Substantia nigra (tissue), 51 donors: ENCODE measurements at places on chromosomes 4 and X.

GRCh38 chrX:150062292-150063137 lies 124.2 kb upstream of the EOLA2 start:
- DNase-seq, result no peak

GRCh38 chr4:106270736-106271135 lies 45.3 kb downstream of the TBCK start:
- DNase-seq, result no peak

- DNase-seq, result no peak
Observed at GRCh38 chr4:3335982-3336381, 43.2 kb downstream of the RGS12 start.

DNA sequence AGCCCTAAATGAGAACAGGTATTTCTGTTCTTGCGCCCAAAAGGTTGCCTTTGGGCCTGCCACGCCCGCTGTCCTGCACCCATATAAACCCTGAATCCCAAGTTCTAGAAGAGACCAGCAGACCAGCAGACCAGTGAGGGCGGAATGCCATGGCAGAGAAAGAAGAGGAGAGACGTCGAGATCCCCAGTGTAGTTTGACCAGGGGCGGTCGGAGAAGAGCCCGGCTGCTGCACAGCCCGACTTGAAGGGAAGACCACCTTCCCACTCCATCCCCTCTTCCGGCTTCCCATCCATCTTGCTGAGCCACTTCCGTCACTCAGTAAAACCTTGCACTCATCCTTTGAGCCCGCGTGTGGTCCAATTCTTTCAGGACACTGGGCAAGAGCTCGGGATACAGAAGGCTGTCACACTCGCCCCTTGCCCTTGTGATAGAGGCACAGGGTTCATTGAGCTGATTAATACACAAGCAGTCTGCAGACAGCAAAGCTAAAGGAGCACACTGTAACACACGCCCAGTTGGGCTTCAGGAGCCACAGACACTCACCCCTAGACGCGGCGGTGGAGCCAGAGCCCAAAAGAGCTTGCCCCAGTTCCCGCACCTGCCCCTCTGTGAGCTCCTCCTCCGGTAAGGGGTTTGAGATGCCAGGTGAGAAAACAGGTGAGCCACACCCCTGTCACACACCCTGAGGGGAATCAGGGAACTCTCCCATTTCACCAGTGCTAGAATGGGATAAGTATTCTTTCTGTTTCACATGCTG lies 230.8 kb downstream of the PCDH10 start:
- DNase-seq, result no peak

- DNase-seq, result no peak
Observed at GRCh38 chr4:62816566-62816965, 1592.7 kb downstream of the TECRL start.

DNA sequence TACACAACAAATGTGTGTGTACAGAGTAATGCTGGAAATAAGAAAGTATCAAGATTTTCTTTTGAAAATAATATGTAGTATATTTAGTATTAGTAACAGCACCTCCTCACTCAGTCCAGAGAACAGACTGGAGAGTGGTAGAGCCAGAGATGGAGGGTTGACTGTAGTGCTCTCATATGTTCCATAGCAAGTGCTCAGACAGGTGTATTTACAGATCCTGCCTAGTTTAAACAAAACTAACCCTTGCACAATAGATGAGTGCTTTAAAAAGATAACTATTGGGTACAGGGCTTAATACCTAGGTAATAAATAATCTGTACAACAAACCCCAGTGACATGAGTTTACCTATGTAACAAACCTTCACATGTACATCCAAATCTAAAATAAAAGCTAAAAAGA lies 381.0 kb upstream of the EMCN start:
- no peak for DNase-seq

- no peak for DNase-seq
Observed at GRCh38 chrX:111322231-111322855, 52.1 kb upstream of the CAPN6 start.

DNA sequence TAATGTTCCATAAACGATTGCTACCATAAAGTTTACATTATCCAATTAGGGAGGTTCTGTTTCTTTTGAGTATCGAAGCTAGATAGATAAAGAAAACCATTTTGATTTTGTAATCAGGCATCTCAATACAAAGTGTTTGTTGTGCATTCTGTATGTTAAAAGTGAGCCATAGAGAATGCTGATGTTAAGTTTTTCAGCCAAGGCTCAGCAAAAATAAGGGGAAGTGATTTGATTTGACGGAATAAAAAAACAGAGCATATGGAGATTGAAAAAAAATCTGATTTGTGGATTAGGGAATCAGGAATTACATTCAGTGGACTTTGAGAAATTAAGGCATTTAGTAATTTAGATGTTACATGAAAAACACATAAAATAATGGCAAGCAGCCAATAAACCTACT lies 314.8 kb downstream of the PPP3CA start:
- DNase-seq, result no peak

DNA sequence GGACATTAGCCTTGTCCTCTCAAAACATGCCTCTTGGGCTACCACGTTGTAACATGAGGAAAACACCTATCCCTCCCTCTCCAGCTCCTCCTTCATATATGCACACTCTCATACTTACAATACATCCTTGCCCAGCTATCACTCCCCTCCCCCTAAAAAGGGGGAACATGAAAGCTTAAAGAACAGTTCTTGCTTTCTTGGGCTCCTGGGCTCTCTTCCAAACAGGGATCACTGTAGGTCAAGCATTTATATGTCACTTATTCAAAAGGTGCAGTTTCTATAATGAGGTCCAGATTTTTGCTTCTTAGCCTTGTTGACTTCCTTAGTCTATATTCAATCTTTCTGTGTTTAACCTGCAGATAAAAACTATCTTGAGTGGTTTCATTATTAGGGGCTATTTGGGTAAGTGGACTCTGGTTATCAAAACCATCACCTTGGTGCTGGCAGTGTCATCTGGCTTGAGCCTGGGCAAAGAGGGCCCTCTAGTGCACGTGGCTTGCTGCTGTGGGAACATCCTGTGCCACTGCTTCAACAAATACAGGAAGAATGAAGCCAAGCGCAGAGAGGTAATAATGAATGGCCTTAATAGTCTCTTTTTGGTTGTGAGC lies 119.4 kb downstream of the AKAP4 start:
- no peak for DNase-seq

DNA sequence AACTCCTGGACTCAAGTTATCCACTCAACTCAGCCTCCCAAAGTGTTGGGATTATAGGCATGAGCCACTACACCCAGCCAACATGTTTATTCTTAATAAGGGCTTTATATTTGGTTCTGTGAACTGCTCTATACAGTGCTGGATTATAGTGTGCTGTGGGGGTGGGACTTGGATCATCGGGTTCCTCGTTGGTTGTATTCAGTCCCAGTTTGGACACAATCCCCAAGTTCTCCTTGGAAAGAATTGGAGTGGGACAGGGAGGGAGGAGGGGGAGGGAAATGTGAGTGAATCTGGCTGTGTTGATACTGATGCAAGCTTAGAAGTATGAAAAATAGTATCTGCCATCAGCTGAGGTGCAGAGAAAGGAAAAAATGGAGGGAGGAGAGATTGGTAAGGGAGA lies 121.3 kb downstream of the KIT start:
- DNase-seq, result no peak

DNA sequence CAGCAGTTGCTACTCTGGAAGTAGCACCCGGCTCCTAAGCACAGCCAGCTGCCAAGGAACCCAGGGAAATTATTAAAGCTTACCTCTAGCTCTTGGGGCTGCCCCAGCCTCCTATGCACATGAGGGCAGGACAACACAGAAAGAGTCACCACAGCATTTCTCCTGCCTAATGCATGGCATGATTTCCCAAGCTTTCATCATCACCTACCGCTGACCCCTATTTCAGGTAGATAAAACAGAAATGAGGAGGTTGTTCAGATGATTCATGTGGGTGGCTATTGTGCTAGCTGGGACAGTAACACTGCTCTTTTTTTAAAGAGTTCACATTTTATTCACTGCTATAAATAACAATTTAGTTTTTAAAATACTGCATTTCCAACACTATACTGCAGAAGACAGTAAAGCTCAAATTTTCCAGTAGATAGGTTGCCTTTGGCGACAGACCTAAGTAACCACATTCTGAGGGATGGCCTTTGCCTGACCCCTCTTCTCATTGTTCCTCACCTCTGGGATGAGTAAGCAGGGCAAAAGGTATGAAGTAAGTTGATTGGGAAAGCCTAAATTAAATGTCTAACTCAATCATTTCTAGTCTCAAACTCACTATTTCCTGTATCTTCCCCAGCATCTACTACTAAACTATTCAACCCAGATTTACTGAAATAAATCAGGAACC lies 16.7 kb downstream of the CASK start:
- DNase-seq, result no peak

DNA sequence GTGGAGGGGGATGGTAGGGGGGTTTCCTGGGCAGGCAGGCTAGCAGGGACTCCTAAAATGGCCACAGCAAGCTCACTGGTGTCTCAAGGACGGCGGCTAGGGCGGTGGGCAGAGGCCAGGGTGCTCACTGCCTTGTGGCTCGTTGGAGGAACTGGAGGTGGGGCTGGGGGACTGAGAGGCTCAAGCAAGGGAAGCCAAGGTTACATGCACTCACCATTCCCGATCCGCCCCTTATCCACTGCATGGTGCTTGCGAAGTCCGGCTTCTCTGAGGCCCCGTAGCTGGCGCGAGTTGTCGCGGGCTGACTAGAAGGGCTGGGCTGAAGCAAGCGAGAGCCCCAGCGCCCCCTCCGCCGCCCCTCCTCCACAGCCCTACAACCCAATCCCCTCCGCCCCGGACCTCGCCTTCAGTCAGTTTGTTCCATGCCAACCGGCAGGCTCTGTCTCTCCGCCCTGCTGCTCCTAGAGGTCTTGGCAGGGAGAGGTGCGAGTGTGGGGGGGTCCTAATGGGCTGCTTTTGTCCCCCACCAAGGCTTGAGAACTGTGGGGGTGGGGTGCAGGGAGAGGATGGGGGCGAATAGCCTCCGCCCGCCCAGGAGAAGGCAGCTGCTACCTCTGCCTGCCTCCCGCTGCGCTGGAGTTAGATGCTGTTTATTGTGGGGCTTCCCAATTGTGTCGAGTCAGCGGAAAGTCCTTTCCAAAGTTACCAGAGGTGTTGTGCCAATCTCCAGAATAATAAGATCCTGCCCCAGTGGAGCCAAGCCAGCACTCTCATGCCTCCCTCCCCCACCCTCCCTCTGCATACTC lies at the start of gene ARHGEF9:
TSS of gene ARHGEF9 (minus strand) at position 313 of the 806 bp plus-strand sequence. CDS start at position 244, 69 bp downstream.
- peak; percentile 4 for DNase-seq

GRCh38 chrX:3771766-3772165 lies 58.3 kb upstream of the PRKX start:
- DNase-seq, result no peak

DNA sequence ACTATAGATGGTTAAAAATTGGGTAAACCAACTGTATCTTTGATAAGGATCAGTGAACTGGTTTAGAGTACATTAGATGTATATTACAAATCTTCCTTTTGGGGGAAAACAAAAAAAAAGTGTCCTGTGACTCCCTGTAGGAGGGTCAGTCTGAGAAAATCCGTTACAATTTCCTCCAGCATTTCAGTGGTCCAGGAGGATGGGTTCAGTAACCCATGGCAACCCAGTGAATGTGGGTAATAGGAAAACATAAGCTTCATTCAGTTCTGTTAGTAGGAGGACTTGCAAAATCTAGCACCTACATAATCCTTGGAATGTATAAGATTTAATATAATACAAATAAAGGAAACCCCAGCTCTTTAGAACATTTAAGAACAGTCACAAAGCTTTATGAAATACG lies 16.2 kb downstream of the STOX2 start:
- no peak for DNase-seq

DNA sequence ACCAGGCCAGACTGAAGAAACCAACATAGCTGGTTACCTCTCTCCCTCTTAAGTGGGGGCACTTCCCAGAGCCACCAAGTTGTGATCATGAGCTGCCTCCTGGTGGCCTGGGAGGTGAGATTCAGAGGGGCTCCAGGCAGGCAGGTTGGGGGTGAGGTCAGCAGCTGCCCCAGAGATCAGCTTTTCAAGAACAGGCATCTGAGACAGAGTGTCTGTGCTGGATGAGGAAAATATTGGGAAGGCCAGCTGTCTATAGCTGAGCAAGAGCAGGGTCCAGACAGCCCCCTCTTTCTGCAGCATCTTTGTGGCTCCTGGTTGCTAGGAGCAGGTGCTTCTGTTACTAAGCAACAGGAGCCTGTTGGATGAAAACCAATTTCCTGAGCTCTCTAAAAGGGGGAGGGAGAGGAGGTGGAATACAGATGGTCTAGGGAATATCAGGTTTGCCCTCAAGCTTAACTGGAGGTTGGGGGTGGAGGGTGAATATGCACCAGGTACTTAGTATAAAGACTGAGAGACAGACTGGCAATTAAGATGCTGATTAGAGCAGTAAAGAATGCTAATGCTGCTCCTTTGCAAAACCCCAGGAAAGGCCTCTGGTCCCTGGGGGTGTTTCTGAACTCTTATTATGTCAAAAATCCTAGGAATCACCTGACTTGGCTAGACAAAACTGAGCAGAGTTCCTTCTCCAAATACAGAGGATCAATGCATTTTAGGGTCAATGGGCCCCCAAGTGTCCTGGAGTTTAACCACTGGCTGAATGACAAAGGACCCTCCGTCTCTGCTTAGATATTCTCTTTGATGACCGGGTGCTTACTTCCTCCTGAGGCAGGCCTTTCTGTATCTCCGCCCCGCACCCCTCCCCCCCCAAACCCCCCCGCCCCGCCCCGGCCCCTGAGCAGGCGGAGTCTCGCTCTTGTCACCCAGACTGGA lies 21.4 kb downstream of the ZCCHC13 start:
- DNase-seq, result no peak

GRCh38 chr4:10747186-10747585 lies 62.6 kb upstream of the CLNK start:
- no peak for DNase-seq

DNA sequence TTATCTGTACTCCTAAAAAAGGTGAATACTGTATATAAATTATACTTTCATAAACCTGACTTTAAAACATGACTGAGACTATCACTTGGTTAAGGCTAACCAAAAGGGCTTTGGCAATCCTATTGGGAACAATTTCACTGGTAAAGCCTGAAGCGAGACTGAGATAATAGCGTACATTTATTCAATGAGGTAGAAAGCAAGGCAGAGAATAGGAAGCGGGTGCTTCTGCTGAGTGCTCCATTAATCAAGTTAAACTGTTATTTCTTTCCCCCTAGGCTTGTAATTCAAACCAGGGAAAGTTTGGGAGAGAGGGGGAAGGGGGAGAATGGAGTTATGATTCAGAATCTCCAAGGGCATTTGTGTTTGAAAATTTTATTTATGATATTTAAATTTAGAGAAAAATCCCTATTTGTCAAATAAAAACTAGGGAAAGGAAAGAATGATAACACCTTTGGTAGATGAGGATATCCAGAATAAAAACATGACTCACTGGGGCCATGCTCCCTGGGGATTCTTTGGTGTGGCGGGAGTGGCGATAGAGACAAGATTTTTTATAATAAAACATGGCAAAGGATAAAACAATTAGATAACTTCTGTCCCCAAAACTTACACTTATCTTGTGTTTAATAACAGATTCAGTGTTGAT lies 34.6 kb upstream of the SORBS2 start:
- no peak for DNase-seq

DNA sequence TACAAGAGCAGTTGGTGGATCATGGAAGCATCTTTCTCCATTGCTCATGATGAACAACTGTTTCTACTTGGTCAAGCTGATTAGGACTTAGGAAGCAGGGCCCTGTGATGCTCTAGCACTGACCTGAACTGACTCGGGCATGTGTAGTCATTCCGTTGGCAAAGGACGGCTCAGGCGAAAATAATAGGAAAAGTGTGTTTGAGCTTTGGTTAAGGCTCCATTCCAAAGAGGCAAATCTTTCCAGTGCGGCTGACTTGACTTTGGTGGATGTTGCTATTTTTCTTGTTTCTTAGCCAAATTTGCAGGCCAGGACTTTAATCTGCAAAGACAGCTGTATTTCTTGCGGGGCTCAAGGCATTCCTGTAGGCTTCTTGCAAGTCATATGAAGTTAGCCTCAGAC lies 39.5 kb downstream of the ZNF518B start:
- DNase-seq, result no peak
